ENCODE measurements at places on chromosomes 11 and 22.

GRCh38 chr11:31442086-31442485 lies 67.3 kb downstream of the IMMP1L start:
- DNase-seq = no peak

- DNase-seq = no peak
Measured at GRCh38 chr11:56751480-56751879, 3.0 kb upstream of the OR9G4 start.

GRCh38 chr22:47032091-47032943 lies 269.9 kb downstream of the TBC1D22A start:
- no peak for DNase-seq

- no peak for DNase-seq
Measured at GRCh38 chr11:34284811-34285481, 72.9 kb downstream of the ABTB2 start.

GRCh38 chr11:44865866-44866272 lies 84.8 kb downstream of the TP53I11 start:
- DNase-seq = no peak

DNA sequence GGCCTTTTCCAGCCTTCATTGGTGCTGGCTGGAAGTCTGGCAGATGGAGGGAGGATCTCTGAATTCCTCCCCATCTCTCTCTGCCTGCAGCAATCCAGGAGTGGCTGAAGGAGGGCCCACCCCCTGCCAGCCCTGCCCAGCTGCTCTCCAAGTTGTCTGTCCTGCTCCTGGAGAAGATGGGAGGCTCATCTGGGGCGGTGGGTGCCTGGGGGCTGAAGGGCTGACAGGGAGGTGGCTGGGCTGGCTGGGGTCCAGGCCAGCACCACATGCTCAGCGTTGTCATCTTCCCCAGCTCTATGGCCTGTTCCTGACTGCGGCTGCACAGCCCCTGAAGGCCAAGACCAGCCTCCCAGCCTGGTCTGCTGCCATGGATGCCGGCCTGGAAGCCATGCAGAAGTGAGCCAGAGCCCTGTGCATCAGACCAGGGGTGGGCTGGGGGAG lies 12.2 kb downstream of the TKFC start:
- no peak for DNase-seq

- no peak for DNase-seq
Measured at GRCh38 chr22:36425977-36426523, 38.3 kb upstream of the MYH9 start.

DNA sequence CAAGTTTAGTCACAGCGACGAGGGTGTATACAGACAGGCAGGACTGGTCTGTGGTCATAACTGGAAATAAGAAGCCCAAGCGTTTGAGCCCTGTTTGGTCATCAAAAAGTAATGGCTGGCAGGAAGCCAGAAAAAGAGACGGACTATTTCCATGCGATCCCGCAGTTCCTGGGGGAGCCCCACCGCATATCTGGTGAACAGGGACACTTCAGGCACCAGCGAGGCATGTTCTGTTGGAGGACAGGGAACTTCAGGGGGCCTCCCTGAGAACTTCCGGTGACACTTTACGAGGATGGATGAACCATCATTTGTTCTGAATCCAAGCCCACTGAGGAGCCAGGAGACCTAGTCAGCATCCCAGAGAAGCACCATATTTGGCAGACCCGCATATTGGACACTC lies 29.7 kb upstream of the TRIM29 start:
- DNase-seq = no peak

DNA sequence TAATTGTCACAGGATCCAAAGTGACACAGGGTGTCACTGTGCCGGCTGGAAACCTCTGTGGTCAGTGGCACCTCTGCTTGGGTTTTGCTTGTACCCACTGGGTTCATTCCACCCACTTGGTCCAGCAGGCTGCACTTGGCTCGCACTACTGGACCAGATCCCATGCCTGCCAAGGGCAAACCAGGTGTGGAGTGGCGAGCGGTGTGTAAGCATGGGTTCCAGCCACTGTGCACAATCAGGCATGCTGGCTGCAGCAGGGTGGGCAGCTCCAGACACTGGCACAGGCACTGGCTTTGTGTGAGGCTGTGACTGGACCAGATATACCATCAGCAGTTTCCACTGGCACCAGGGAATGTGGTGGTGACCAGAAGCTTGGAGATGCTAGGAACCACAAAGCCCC lies 261.4 kb downstream of the KCNA4 start:
- no peak for DNase-seq

Data from stimulated activated CD4-positive, alpha-beta T cell treated with anti-CD3 and anti-CD28 coated beads, Interleukin-1b, Interleukin-23, amount 100 ng/mL, for 24 hours (primary cell).